ENCODE measurements at places on chromosomes 4 and X. TPM values are rescaled to one million over a fixed set of nuclear protein-coding genes. Genes with fewer than 3 reads are reported as not detected.

The PDGFC gene
- total RNA-seq, result 78.8 TPM

- H3K36me3 ChIP-seq, result no peaks in the 10 kb centered on the region
- H3K4me3 ChIP-seq, result no peak overlapping the region
- no peaks in the 10 kb centered on the region for H3K4me1 ChIP-seq
- H3K27me3 ChIP-seq, result no peaks in the 10 kb centered on the region
- no peak for DNase-seq
These were observed 2.2 kb downstream of the FUNDC2 start for GRCh38 chrX:155028877-155029291.

The CXCL13 gene
- total RNA-seq, result 1.1 TPM

The S100P gene
- 1.3 TPM for total RNA-seq

DNA sequence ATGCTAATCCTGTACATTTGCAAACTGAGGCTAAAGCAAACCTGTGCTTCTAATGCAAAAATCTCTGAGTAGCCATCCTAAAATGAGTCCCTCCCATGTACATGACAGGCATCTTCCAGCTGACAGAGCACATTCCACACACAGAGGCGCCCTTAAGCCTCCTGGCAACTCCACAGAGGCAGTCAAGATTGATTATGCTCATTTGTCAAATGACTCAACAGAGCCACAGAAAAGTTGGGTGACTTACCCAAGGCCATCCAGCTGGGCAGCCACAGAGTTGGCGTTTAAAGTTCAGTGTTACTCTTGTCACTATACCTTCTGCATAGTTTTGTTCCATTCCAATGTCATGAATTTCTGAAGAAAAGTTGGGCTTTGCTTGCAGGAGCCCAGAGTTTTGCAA is 394.6 kb upstream of the FGF13 start:
- no peaks in the 10 kb centered on the region for H3K36me3 ChIP-seq
- no peak overlapping the region for H3K4me3 ChIP-seq
- no peak for DNase-seq
- no peaks in the 10 kb centered on the region for H3K4me1 ChIP-seq

The TEC gene
- 2.3 TPM for total RNA-seq

The KIAA1210 gene
- total RNA-seq, result not detected

The NUDT11 gene
- 1.8 TPM for total RNA-seq

DNA sequence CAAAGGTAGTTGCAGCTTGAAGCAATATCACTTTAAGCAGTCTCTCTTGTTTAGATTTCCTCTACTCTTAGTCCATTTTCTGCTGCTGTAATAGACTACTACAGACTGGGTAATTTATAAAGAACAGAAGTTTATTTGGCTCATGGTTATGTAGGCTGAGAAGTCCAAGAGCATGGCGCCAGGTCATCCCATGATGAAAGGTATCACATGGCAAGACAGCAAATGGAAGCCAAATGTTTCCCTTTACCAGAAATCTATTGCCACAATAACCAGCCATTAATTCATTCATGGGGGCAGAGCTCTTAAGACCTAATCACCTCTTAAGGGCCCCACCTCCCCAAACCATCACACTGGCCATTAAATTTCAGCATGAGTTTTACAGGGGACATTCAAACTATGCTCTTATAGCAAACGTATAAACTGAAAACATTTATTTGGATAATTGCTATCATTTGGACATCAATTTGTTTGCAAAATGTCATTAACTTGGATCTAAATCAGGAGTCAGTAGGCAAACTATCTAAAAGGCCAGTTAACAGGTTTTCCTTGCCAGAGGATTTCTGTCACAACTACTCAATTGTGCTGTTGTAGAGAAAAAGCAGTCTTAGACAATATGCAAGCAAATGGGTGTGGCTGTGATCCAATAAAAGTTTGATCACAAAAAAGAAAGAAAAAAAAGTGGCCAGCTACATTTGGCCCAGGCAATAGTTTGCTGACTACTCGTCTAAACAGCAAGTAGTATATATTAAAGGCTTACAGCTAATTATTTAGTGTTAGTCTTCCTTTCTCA is 75.7 kb upstream of the GUCY1A1 start:
- peak overlapping the region; percentile 47 for H3K27ac ChIP-seq
- DNase-seq, result no peak
- no peaks in the 10 kb centered on the region for H3K4me1 ChIP-seq
- H3K36me3 ChIP-seq, result no peaks in the 10 kb centered on the region
- no peak overlapping the region for H3K4me3 ChIP-seq

The PABPC1L2A gene
- not detected for total RNA-seq

The IL2 gene
- total RNA-seq, result not detected

DNA sequence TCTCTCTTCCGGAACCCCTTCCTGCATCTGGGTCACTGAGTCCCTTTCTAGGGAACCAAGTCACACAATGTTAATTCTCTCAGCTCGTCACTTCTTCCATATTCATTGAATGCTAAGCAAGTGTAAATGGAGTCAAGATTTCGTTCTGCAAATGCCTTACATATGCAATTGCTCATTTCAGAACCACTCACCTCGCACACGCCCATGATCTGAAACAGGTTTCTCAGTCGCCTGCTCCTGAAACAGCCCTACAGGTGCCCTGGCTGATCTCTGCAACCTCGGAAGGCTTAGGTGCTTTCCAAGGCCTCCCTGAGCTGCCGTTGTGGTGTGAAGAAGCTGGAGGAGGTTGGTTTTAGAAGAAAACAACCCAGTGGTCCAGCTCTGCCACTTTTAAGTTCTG is 100.8 kb upstream of the MSX1 start:
- no peaks in the 10 kb centered on the region for H3K4me1 ChIP-seq
- no peak overlapping the region for H3K27ac ChIP-seq
- no peak for DNase-seq
- H3K36me3 ChIP-seq, result no peaks in the 10 kb centered on the region
- H3K4me3 ChIP-seq, result no peak overlapping the region
- no peaks in the 10 kb centered on the region for H3K27me3 ChIP-seq

- no peak overlapping the region for H3K27ac ChIP-seq
- H3K4me1 ChIP-seq, result no peaks in the 10 kb centered on the region
- DNase-seq, result no peak
- H3K27me3 ChIP-seq, result no peaks in the 10 kb centered on the region
- no peaks in the 10 kb centered on the region for H3K36me3 ChIP-seq
These were observed 217.0 kb downstream of the BMPR1B start for GRCh38 chr4:94974773-94975172.

DNA sequence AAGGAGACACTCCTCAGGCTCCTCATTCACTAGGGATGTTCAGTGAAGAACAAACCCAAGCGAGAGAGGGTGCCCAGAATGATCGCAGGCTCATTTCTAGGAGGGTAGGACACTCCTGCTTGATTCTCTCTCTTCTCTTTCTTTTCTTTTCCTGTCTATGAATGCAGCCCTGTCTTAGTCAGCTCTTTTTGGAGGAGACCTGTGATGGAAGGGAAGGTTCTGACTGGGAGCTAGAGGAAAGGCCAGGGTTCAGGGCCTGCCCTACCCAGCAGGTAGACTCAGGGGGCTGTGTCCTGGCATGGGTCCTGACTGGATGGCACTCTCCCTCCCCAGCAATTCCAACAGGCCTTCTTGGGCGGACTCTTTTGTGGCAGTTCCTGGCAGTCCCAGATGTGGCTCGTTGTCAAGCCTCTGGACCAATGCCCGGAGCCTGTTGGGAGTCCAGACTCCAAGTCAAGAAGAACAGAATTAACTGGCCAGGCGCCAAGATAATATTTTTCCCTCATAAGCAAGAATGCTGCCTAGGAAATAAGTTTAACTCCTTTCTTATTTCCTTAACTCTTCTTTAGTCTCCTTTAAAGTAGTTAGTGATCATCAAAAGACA is 139.4 kb upstream of the SCML1 start:
- H3K36me3 ChIP-seq, result no peaks in the 10 kb centered on the region
- no peaks in the 10 kb centered on the region for H3K4me1 ChIP-seq
- peak; percentile 81 for DNase-seq
- H3K27ac ChIP-seq, result peak overlapping the region; percentile 80
- H3K27me3 ChIP-seq, result no peaks in the 10 kb centered on the region
- no peak overlapping the region for H3K4me3 ChIP-seq

GRCh38 chr4:151012820-151013219 is 2.3 kb downstream of the LRBA start:
- H3K36me3 ChIP-seq, result no peaks in the 10 kb centered on the region
- H3K4me1 ChIP-seq, result no peaks in the 10 kb centered on the region
- DNase-seq, result no peak
- no peaks in the 10 kb centered on the region for H3K27me3 ChIP-seq
- H3K27ac ChIP-seq, result no peak overlapping the region
- H3K4me3 ChIP-seq, result no peak overlapping the region

GRCh38 chr4:183599690-183600089 is 59.3 kb downstream of the RWDD4 start:
- H3K36me3 ChIP-seq, result no peaks in the 10 kb centered on the region
- no peaks in the 10 kb centered on the region for H3K4me1 ChIP-seq
- H3K27ac ChIP-seq, result no peak overlapping the region
- H3K4me3 ChIP-seq, result no peak overlapping the region
- no peaks in the 10 kb centered on the region for H3K27me3 ChIP-seq
- no peak for DNase-seq

- no peak overlapping the region for H3K4me3 ChIP-seq
- no peaks in the 10 kb centered on the region for H3K36me3 ChIP-seq
- H3K27ac ChIP-seq, result no peak overlapping the region
These were observed 214.2 kb downstream of the RELL1 start for GRCh38 chr4:37471971-37472370.

DNA sequence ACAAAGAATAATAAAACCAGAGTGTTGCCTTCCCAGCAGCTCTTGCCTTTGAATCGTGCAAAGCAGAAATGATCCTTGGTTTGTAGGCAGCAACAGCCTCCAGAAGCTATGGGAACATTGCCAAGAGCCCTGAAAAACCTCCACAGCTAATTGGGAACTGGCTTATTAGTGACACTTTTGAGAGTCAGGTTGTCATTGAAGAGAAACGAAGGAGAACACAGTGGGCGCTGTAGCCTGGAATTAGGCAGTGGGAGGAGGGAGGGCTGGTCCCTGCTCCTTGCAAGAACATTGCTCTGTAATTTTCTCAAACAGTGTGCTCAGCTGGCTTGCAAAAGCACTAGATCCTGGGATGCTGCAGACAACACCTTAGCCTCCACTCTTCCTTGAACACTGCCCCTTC is 331.5 kb upstream of the EMCN start:
- H3K4me1 ChIP-seq, result no peaks in the 10 kb centered on the region
- H3K36me3 ChIP-seq, result no peaks in the 10 kb centered on the region
- no peak overlapping the region for H3K4me3 ChIP-seq
- no peak overlapping the region for H3K27ac ChIP-seq

DNA sequence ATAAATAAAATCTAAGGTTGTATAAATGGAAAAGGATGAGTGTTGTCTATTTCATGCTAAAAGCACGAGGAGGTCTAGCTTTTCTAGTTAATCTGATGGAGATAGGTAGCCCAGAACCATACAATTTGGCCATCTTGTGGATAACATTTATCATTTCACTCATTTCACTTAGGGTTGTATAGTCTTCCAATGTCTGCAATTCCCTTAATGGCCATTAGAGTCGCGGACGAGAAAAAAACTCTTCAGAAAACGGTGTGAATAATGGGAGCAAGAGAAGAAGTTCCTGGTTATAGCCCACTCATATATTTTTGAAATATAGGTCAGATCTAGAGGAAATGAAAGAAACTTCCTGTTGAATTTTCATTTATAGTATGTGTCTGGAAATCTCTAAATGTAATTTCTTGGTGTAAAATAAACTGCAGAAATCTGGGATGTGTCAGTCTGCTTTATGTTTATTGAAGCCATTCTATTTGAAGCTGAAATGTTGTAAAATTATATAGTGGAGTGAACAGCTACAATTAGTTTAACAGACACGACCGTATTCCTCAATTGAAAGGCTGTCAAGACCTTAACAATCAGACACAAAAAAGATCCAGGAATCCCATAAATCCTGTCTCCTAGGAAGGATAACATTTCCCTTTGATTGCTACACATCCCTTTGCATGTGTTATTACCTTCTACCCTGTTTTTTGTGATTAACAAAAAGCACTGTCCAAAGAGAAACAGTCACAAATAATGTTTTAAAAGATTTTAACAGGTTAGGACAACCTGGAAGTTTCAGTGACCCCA is 47.7 kb upstream of the MGST2 start:
- H3K27me3 ChIP-seq, result no peaks in the 10 kb centered on the region
- H3K27ac ChIP-seq, result no peak overlapping the region
- no peaks in the 10 kb centered on the region for H3K36me3 ChIP-seq
- H3K4me3 ChIP-seq, result no peak overlapping the region
- DNase-seq, result no peak

- no peaks in the 10 kb centered on the region for H3K27me3 ChIP-seq
- peak within 1 kb of the TSS; percentile 21 for H3K27ac ChIP-seq
- H3K4me1 ChIP-seq, result peaks cover 6% of the 10 kb centered on the region
- no peaks in the 10 kb centered on the region for H3K36me3 ChIP-seq
- peak; percentile 50 for DNase-seq
These were observed at the start of gene HHIP for GRCh38 chr4:144645631-144646522. TSS of gene HHIP (plus strand) at chr4:144646156. CDS start at chr4:144646676, 520 bp downstream.

DNA sequence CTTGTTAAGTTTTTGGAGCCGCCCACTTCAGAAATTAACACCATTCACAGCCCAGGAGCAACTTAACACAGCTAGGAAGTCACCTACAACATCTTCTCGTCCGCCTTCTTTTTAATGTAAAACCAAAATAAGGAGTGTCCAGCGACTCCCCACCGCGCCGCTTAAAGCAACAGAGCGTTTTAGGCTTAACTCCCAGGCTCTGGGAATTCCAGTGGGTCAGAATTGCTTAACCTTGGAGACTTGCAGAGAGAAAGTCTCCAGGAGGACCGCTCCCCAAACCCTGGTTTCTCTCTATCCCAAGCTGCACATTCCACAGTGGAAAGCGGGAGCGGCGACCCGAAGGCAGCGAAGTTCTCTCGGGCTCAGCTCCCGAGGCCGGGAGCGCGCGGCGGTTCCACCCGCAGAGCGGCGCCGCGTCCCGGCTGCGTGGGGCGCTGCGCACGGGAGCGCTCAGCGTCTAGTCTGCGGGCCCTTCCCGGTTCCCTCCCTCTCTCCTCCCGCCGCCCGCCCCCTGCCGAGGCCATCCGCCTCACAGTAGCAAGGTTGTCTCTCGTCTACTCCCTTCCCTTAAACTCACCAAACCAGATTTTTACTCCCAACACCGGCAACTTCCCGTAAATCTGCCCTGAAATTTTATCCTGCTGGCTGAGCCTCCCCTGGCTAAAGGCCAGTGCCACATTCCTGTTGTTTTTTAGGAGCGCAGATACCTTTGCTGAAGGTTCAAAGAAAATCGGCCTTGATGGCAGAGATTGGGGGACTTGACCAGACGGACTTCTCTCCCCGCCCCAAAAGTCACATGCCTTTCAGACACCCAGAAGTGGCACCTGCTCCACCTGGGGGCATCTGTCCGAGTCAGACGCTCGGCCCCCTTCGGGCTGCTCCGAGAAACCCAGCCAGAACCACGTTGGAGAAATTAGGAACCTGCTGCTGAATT is at the start of gene RBM47:
Gene RBM47 (minus strand): TSS at position 464 of the 934 bp plus-strand sequence. CDS start 190,971 bp downstream, outside the sequence.
- no peaks in the 10 kb centered on the region for H3K27me3 ChIP-seq
- DNase-seq, result peak; percentile 16
- peak within 1 kb of the TSS; percentile 41 for H3K4me3 ChIP-seq

The CASK gene
- 76.0 TPM for total RNA-seq

GRCh38 chr4:89835413-89835812 is 1.5 kb downstream of the SNCA start:
- peak overlapping the region; percentile 84 for H3K27ac ChIP-seq
- H3K36me3 ChIP-seq, result no peaks in the 10 kb centered on the region
- H3K4me1 ChIP-seq, result no peaks in the 10 kb centered on the region
- no peak for DNase-seq
- H3K27me3 ChIP-seq, result no peaks in the 10 kb centered on the region

The FAM114A1 gene
- total RNA-seq, result 273 TPM

- no peak overlapping the region for H3K27ac ChIP-seq
- no peak for DNase-seq
- H3K4me3 ChIP-seq, result no peak overlapping the region
These were observed 20.6 kb downstream of the LYAR start for GRCh38 chr4:4269331-4269731.

- peak overlapping the region; percentile 72 for H3K27ac ChIP-seq
- no peaks in the 10 kb centered on the region for H3K36me3 ChIP-seq
- H3K4me1 ChIP-seq, result no peaks in the 10 kb centered on the region
- no peak for DNase-seq
- no peaks in the 10 kb centered on the region for H3K27me3 ChIP-seq
- H3K4me3 ChIP-seq, result no peak overlapping the region
These were observed 31.0 kb downstream of the TMEM131L start for GRCh38 chr4:153497091-153497531.
